ENCODE measurements at places on chromosomes 6 and 20.

DNA sequence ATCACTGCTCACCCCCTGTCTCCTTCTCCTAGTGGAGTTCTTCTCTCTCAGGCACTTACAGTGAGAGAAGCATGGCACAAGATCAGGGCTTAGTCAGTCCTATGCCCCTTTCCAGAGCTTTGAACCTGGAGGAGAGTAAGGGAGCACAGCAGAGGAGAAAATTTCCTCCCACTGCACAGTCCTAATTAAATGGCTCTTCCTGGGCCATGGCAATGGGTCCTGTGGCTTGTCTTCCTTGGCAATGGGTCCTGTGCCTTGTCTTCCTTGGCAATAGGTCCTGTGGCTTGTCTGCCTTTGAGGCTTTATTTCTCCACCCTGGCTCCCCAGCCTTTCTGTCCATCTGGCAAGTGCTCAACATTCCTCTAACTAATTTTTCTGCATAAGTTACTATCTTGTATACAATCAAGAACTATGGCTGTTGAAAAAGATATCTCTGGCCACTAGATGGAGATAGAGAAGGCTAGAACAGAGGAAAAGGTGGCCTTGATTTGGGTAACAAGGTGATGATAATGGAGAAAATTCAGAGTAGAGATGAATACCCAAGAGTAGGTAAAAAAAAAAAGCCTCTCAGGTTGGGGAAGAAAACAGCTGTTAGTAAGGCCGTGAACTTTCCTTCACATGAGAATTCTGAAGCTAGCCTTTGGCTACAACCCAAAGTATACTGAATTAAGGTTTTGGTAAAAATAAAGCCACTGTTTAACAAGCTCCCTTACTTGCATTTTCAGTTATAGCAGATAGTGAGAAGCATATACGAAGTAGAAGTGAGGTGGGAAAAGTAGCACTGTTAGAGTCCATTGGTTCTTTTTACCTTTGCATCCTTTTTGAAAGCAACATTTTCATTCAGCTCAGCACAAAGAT lies 504.9 kb downstream of the DOK5 start:
- DNase-seq: peak; percentile 9

DNA sequence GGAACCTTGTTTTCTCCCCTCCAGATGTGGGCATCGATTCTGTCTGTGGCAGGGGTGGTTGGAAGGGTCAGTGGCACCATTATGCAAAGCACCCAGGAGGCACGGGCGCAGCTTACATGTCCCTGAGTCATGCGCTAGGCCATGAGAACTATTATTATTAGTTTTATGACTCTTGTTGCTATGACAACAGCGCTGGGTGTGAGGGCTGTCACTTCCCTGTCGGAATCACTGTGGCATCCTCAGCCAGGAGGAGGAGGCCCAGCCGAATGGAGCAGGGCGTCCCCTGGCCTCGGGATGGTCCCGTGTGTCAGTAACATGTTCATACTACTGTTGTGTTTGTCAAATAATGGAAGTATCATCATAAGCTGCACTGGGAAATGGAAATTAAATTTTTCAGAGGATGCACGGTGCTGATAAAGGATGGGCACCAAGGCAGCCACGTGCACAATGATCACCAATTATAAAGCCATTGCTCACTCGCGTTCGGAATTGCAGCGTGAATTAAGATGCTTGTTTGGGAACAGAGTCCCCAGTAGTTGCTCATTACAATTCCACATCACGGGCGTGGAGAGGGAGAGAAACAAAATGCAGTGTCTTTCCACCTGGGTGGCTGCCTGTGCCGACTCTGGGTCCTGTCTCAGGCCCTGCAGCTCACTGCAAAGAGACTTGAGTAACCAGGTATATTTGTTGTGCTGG lies 247.9 kb downstream of the CDH4 start:
- DNase-seq: no peak

DNA sequence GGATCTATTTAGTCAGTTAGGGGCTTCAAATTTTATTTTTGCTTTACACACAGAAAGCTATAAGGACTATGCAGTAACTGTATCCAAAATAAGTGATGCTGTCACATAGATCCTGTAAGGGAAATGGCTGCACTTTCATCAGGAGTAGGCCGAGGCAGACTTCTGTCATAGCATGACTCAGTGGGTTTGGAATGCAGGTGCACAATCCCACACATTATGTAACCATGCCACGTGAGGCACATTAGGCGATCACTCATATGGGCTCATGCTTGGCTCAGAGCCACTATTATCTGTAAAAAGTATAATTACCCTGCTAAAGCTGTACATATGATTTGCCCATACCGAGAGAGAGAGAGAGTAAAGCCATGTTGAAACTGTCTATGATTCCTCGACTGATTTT lies 1189.4 kb upstream of the EYS start:
- no peak for DNase-seq

- DNase-seq: no peak
These were observed 43.9 kb downstream of the CDH4 start for GRCh38 chr20:61295682-61296628.

DNA sequence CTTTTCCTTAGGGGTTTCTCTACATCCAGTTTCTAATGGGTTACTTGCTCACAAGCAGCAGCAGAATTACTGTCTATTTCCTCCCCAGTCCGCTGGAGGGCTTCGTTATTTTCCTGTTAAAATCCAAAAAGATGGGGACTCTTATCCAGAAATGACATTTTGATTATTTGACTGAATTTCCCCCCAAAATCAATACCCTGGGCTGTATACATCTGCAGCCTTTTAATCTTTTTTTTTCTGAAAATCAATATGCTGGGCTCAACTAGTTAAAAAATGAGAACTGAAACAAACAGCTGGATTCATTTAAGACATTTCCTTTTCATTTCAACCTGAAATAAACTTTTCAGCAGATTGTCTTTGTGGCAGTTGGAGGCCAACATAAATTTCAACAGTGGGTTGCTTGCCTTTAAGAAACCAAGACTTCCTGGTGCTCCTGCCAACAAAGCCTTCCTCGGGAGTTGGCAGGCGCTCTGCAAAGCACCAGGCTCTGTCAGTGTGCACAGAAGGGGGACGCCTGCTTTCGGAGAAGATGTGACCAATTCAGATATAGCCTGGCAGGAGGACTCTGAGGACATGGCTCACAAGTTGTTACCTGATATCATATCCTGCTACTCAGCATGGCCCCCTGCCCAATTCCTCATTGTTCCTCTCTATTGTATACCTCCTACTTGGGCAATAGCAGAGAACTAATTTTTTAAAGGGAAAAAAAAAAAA lies 204.7 kb upstream of the ARG1 start:
- DNase-seq: peak; percentile 78

DNA sequence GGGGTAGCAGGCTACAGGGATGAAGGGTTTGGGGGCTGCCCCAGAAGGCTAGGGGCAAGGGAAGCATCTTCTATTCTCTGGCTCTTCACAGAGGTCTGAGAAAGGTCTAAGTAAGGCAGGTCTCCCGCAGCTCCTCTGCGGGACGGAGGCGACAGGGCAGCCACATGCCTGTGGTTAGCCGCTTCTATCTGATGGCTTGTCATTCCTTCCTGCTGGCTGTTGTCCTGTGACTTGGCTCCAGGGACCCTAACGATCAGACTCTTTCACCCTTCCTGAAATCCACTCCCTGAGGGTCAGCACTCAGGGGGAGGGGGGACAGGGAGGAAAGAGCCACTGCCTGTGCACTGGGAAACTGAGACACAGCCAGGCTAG lies 673 bp downstream of the CST7 start:
- DNase-seq: no peak

DNA sequence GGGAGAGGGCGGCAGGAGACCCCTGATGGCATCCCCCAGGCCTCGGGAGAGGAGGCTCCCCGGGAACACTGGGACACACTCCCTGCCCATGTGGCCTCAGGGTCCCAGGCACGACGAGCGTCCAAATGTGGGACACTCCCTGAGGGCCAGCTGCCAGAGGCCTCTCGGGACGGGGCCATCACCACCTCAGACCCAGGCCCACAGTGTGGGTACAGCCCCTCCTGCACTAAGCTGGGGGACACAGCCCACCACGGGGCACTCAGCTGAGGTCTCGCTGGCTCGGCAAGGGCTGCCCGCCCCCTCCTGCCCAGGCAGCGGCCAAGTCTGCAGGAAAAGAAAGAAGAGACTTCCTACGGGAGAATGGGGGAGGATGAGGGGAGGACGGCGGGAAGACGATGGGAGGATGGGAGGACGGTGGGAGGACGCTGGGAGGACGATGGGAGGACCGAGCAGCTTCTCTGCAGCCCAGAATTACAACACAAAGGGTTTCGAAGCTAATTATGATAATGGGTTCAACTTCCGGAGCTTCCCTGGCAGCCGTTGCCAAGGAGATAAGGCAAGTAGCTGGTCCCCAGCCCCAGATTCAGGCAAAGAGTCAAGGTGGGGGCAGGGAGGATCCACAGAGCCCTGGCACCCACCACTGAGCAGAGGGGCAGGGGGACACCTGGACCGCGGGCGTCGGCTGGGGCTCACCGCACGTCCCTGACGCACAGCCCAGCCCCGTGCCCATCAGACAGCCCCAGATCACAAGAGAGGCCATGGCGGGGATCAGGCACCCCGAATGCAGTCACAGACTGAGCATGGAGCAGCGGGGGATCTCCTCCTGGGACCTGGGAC lies 17.5 kb downstream of the KCNQ2 start:
- no peak for DNase-seq

GRCh38 chr6:168214586-168215104 lies 104.9 kb downstream of the DACT2 start:
- DNase-seq: no peak

GRCh38 chr20:38671701-38672292 lies 52.5 kb upstream of the SLC32A1 start:
- DNase-seq: no peak

DNA sequence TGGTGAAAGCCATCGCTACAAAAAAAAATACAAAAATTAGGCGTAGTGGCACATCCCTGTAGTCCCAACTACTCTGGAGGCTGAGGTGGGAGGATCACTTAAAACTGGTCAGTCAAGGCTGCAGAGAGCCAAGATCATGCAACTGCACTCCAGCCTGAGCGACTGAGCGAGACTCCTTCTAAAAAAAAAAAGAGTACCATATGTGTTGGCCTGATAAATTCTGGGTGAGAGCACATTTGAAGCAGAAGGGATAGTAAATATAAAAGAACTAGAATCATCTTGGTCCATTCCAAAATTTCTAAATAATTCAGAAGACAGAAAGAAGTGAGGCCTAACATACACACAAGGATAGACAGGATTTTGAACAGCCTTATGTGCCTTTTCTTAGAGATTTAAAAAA lies 2.2 kb downstream of the IBTK start:
- DNase-seq: no peak

- no peak for DNase-seq
These were observed 61.3 kb upstream of the PMEPA1 start for GRCh38 chr20:57770852-57771720.

DNA sequence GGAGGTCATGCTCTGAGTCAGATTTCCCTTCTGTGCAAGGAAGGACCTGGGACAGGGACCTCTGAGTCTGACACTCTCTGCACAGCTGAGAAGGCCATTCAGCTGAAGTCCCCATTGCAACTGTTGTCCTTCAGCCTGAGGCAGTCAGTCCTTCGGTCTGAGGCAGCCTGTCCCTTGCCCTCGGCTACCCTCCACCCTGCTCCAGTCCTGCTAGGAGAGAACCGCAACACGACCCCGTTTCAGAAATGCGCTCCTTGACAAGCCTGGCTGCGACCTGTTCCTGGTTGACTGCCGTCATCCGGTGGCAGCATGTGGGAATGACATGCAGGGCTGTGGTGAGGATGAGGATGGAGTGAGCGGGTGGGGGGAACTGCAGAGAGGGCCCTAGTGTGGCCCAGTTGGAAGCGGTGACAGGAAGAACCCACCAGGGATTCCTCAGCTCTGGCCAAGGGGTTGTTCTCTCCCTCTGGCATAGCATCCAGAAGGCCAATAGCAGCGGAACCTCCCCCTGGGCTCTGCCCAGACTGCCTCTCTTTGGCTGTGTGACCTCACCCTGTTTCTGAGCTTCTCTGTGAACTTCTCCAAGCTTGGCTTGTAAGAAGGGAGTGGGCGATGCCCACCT lies 40.3 kb upstream of the ANGPT4 start:
- peak; percentile 83 for DNase-seq

- DNase-seq: no peak
These were observed 397.0 kb downstream of the FRK start for GRCh38 chr6:115663681-115664080.

DNA sequence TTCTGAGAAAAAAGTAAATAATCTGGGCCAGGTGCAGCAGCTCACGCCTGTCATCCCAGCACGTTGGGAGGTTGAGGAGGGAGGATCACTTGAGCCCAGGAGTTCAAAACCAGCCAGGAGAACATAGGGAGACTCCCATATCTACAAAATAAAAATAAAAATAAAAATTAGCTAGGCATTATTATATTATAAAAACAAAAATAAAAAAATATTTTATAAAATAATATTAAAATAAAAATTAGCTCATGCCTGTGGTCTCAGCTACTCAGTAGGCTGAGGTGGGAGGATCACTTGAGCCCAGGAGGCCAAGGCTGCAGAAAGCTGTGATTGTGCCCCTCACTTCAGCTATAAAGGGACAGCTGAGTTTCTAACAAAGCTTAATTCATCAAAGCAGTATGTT lies 362.9 kb downstream of the SMOC2 start:
- no peak for DNase-seq

- no peak for DNase-seq
These were observed 276.7 kb upstream of the ECI2 start for GRCh38 chr6:4412077-4412476.
